ENCODE measurements at places on chromosomes 2 and 18.

GRCh38 chr2:157696036-157696435 is 67.4 kb upstream of the ACVR1C start:
- peak; percentile 22 for DNase-seq

GRCh38 chr2:210477496-210477895 is 937 bp upstream of the LANCL1 start:
- peak; percentile 69 for DNase-seq

DNA sequence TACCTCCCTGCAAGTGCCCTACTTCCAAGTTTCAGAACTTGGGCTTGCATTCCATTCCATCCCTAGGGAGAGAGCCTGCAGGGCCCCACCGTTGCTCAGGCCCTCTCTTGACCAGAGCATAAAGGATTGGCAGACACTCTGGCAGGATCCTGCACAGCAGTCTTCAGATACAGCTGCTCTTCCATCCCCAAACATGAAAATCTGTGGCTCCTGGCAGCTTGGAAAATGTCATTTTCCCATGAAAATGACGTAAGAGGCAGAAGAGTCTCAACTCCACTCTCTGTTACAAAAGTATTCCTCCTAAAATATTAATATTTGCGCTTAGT is 162.6 kb downstream of the GFPT1 start:
- no peak for DNase-seq

DNA sequence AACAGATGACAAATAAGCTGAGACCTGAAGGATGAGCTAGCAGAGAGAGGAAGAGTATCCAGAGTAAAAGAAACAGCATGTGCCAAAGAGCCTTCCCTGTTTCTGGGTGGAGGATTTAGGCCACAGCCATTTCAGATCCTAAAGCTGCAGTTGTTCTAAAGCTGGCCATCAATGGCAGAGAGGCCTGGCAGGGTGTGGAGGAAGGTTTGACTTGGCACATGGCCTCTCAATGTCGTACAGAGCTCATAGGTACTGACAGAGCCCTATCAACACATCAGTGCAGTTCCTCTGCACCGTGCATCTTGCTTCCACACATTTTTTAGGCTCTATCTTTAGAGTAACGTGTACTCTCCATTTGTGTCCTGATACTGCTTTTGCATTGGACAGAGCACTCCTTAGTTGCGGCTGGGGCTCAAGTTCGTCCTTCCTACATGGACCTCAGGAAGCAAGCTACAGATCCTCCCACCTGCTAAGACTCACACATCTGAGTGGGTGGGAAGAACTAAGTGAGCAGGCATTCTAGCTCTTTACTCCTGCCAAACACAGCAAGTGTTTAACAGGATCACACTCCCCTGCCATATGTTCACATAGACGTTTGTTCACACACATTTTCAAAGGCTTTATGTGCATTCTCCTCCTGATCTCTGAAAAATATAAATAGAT is 3.0 kb upstream of the CHMP3 start:
- no peak for DNase-seq

DNA sequence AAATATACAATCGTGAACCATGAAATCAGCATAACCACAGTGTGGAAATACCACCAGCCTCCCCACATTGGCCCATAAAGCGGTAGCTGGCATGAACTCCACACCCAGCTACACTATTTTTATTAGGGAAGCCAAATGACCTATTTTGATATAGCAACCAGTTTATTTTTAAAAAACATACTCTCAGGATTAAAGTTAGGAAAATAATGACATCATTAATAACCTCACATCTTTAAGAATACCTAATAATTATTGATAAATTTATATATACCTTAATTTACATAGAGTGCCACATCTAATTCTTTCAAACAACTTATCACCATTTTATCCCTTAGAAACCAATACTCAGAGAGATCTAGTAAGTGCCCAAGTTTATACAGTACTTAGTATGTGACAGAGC is 692.0 kb upstream of the PKDCC start:
- no peak for DNase-seq

- peak; percentile 68 for DNase-seq
Observed at GRCh38 chr2:75503048-75503607, 57.6 kb downstream of the EVA1A start.

GRCh38 chr2:40851661-40852060 is 399.8 kb upstream of the SLC8A1 start:
- DNase-seq, result no peak

DNA sequence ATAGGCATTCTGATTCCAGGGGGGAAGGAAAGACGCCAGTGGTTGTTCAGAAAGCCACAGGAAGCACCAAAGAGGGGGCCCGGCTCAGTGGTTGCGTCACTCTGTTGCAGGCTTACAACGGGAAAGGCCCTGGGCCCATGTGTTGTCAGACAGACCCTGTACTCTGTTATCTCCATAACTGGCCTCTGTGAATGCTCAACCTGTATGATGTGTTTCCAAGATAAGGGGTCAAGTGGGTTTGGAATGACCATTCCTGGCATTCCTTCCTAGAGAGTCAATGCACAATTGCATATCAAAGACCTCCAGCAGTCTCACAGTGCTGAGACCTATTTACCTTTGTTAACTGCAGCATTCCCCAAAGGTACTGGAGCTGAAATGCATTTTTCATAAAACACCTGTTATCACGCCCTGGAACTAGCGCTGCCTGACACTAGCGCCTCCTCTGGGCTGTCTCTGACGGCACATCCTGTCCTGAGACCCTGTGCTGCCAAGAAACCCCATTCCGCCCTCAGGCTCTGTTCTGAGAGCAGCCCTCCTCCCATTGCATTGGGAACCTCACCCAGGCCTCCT is 13.2 kb upstream of the LRRFIP1 start:
- no peak for DNase-seq

DNA sequence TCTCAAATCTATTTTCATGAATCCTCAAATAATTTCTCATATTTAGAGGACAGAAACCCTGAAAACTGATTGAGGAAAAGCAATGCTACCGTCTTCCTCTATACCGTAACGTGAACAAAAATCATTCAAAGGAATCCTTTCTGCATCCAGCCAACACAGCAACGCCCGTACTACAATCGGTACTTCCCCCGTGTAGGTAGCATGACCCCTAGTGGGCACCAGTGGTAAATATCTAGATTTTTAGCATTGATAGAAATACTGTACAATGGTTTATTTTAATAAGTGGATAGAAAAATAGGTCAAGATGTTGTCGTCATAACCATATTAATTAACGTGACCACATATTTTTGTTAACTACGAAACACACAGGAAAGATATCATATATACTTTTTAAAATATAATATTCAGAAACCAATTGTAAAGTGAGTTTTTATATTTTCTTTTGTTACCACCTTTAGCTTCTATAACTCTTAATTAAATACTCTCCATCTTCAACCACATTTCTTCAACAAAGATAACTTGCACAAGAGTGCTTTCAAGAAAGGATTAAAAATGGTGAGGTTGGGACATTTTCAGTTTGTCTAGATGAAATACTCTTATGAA is 194.1 kb downstream of the SS18 start:
- DNase-seq, result peak; percentile 39
